ENCODE measurements at places on chromosomes 1 and 21.

DNA sequence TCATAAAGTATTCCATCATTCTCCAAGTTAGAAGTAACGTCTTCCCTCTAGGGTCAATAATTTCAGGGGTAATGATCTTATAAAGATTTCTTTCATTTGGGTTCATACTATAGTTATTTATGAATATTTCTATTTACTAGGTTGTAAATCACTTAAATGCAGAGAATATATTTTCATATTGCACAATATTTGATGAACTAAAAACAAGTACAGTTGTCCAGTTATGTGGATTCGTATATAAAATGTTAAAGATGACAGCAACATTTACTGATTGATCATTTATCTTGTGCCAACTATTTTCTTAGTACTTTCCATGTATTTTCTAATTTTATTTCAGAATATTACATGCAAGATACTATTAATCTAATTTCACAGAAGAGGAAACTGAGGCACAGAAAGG, 220.3 kb upstream of the TNR start:
- no peaks in the 10 kb centered on the region for H3K27me3 ChIP-seq
- no peak overlapping the region for H3K27ac ChIP-seq
- H3K4me3 ChIP-seq, result no peak overlapping the region
- DNase-seq, result no peak
- H3K36me3 ChIP-seq, result peaks cover 11% of the 10 kb centered on the region
- peaks cover 6% of the 10 kb centered on the region for H3K4me1 ChIP-seq

GRCh38 chr1:62595647-62596046, 1.7 kb upstream of the ANGPTL3 start:
- H3K27me3 ChIP-seq, result no peaks in the 10 kb centered on the region
- no peaks in the 10 kb centered on the region for H3K4me1 ChIP-seq
- H3K36me3 ChIP-seq, result no peaks in the 10 kb centered on the region
- no peak overlapping the region for H3K4me3 ChIP-seq
- H3K27ac ChIP-seq, result no peak overlapping the region

- peaks cover 11% of the 10 kb centered on the region for H3K4me1 ChIP-seq
- peak overlapping the region; percentile 98 for H3K27ac ChIP-seq
- H3K36me3 ChIP-seq, result no peaks in the 10 kb centered on the region
- H3K27me3 ChIP-seq, result no peaks in the 10 kb centered on the region
- H3K4me3 ChIP-seq, result no peak overlapping the region
Measured at GRCh38 chr1:8814865-8815264, 2.6 kb downstream of the RERE start.

DNA sequence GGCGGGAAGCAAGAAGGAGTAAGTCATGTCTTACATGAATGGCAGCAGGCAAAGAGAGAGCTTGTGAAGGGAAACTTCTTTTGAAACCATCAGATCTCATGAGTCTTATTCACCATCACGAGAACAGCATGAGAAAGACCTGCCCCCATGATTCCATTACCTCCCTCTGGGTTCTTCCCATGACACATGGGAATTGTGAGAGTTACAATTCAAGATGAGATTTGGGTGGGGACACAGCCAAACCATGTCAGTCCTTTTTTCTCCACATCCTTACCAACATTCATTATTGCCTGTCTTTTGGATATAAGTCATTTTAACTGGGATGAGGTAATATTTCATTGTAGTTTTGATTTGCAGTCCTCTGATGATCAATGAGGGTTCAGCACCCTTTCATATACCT, 81.0 kb downstream of the DIRAS3 start:
- H3K36me3 ChIP-seq, result no peaks in the 10 kb centered on the region
- no peaks in the 10 kb centered on the region for H3K4me1 ChIP-seq
- no peak overlapping the region for H3K27ac ChIP-seq
- no peak for DNase-seq

GRCh38 chr1:219446288-219446687, 166.6 kb downstream of the ZC3H11B start:
- no peaks in the 10 kb centered on the region for H3K36me3 ChIP-seq
- H3K27ac ChIP-seq, result no peak overlapping the region
- H3K27me3 ChIP-seq, result no peaks in the 10 kb centered on the region
- no peaks in the 10 kb centered on the region for H3K4me1 ChIP-seq
- DNase-seq, result no peak

DNA sequence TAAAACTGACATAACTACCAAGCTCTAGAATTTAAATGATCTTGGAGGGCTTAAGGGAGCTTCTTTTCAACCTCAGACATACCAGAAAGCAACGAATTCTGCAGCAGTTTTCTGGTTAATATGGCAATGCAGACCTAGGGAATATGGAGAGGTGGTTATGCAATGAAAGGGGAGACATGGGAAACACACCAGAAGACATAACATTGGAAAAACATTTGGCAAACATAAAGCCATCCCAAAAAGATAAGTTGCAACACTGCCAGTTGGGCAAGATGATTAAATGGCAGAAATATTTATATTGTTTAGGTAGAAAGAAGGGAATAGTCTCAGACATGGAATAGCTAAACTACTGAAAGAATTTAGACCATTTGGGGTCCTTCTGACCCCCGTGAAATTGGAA, 104.5 kb downstream of the KCNJ6 start:
- no peaks in the 10 kb centered on the region for H3K4me1 ChIP-seq
- no peaks in the 10 kb centered on the region for H3K27me3 ChIP-seq
- DNase-seq, result no peak
- H3K27ac ChIP-seq, result no peak overlapping the region

DNA sequence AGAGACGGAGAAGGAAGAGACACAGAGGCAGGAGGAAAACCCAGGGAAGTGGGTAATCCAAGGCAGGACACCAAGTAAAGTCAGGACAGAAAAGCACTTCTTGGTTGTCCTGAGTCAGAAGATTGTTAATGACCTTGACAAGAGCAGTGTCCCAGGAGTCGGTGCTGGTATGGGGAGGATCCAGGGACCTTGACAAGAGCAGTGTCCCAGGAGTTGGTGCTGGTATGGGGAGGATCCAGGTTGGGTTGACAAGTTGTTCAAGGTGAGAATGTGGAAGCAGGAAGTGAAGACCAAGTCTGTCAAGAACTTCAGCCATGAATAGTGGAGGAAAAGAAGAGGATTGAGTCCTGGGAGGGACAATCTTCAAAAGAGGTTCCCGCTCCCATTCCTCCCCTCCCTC, 31.9 kb downstream of the ZBTB18 start:
- H3K27ac ChIP-seq, result no peak overlapping the region
- DNase-seq, result no peak
- H3K27me3 ChIP-seq, result no peaks in the 10 kb centered on the region
- no peak overlapping the region for H3K4me3 ChIP-seq
- H3K4me1 ChIP-seq, result no peaks in the 10 kb centered on the region

- no peaks in the 10 kb centered on the region for H3K36me3 ChIP-seq
- H3K4me3 ChIP-seq, result no peak overlapping the region
- no peaks in the 10 kb centered on the region for H3K27me3 ChIP-seq
- no peak overlapping the region for H3K27ac ChIP-seq
Measured at GRCh38 chr1:65698590-65698989, 94.1 kb upstream of the PDE4B start.

DNA sequence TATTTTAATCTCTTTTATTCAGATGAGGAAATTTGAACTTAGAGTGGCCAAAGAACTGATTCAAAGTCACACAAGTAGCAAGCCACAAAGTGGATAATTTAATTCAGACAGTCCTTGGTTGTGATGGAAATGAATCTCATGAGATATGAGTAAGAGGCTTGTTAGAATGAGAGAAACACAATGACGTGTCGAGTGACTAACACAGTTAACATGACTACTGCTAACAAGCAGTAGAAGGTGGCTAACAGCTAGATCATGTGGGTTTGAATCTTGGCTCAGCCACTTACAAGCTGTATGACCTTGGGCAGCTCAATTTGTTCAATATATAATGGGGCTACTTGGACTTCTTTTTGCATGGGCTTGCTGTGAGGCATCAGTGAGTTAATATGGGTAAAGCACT, 104.5 kb upstream of the LMO4 start:
- no peak for DNase-seq
- no peaks in the 10 kb centered on the region for H3K4me1 ChIP-seq
- H3K27ac ChIP-seq, result no peak overlapping the region
- H3K4me3 ChIP-seq, result no peak overlapping the region

DNA sequence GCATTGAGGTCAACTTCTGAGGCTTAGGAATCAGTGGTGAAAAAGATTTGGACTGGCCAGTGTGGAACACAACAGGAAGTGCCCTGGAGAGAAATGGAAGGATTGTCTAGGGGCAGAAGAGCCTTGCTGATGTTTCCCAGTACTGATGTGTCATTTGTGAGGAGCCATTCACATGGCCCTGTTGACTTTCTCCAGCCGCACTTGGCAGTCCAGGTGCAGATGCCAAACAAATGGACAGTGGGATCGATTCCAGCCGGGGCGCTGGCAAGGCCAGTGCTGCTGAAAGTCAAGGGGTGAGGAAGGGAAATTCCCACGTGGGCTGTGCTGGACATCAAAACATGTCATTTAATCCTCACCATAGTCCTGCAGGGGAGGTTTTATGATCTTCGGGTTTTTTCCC, 4.9 kb upstream of the TRIM63 start:
- H3K27ac ChIP-seq, result no peak overlapping the region
- H3K36me3 ChIP-seq, result no peaks in the 10 kb centered on the region
- H3K27me3 ChIP-seq, result no peaks in the 10 kb centered on the region
- peaks cover 21% of the 10 kb centered on the region for H3K4me1 ChIP-seq
- H3K4me3 ChIP-seq, result no peak overlapping the region
- no peak for DNase-seq

GRCh38 chr1:63142001-63142400, 180.4 kb upstream of the FOXD3 start:
- no peak for DNase-seq
- no peak overlapping the region for H3K4me3 ChIP-seq
- no peaks in the 10 kb centered on the region for H3K4me1 ChIP-seq

- peaks cover 27% of the 10 kb centered on the region for H3K4me1 ChIP-seq
- no peak overlapping the region for H3K27ac ChIP-seq
- H3K36me3 ChIP-seq, result no peaks in the 10 kb centered on the region
- no peak overlapping the region for H3K4me3 ChIP-seq
Measured at GRCh38 chr1:33391343-33392078, 39.4 kb downstream of the PHC2 start.

GRCh38 chr1:209783386-209783785, 973 bp downstream of the C1orf74 start:
- peak; percentile 78 for DNase-seq
- peaks cover 34% of the 10 kb centered on the region for H3K36me3 ChIP-seq
- peak overlapping the region; percentile 88 for H3K27ac ChIP-seq
- peaks cover 66% of the 10 kb centered on the region for H3K4me1 ChIP-seq

GRCh38 chr21:37711836-37712568, 204.3 kb downstream of the KCNJ6 start:
- no peaks in the 10 kb centered on the region for H3K36me3 ChIP-seq
- H3K4me3 ChIP-seq, result no peak overlapping the region
- H3K4me1 ChIP-seq, result peaks cover 2% of the 10 kb centered on the region
- no peaks in the 10 kb centered on the region for H3K27me3 ChIP-seq
- H3K27ac ChIP-seq, result no peak overlapping the region
- DNase-seq, result peak; percentile 35

DNA sequence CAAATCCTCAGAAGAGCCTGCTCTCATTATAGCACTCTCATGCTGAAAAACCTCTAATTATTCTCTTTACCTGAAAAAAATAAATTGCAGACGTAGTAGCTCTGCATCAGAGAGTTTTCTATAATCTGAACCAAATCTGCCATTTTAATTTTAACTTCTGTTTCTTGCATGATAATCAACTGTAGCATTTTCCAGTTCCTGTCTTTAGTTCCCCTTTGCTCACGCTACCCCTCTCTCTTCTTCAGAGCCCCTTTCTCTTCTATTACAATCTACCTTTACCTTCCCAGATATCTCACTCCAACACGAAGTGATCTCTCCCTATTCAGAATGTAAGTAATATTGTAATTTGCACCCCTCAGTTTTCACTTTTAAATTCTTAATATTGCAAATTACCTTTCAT, 31.4 kb downstream of the FMO1 start:
- DNase-seq, result no peak
- H3K27me3 ChIP-seq, result no peaks in the 10 kb centered on the region
- peaks cover 28% of the 10 kb centered on the region for H3K36me3 ChIP-seq
- H3K4me1 ChIP-seq, result peaks cover 3% of the 10 kb centered on the region
- no peak overlapping the region for H3K27ac ChIP-seq

DNA sequence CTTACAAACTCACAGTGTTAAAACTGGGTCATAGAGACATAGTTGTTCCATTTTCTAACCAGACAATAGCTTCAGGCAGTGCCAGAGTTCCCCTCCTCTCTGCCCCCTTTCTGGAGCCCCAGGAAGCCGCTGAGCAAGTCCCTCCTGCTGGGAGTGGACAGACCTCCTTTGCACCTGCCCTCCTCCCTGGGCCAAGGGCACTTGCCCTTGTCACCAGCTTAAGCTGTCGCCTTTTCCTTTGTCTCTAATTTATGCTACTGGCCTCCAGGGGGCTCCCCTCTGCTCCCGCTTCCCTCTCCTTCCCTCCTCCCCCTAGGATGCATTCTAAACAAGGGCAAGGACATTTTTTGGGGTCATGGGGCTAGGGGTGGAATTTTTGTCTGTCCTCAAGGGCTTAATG, 182.4 kb downstream of the MIS18A start:
- no peaks in the 10 kb centered on the region for H3K36me3 ChIP-seq
- H3K27ac ChIP-seq, result no peak overlapping the region
- no peak overlapping the region for H3K4me3 ChIP-seq
- no peak for DNase-seq

DNA sequence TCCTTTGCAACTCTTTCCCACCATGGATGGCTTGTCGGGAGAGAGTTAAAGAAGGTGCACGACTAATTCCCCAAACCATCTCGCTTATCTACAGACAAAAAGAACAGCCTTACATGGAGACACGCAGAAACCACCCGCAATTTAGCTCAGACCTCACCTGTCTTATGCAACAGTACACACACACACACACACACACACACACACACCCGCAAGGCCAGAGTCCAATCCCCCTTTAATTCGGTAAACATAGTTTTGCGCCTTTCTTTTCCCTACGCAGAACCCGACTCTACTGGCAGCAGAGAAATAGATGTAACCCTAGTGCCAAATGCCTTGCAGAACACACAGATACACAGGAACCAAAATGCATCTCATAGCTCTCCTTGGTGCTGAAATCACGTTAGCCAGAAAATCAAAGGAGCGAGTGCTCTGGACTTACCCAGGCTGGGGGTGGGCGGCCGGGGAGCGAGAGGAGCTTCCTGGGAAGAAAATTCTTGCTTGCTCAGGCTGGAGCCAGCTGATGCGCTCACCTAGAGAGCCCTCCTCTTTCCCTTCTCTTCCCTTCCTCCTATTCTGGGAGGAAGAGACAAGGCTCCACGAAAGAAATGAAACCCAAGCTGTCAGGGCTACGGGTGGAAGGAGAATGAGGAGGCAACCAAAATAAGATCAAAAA, 470 bp downstream of the TNR start:
- H3K27ac ChIP-seq, result no peak overlapping the region
- peak overlapping the region; percentile 8 for H3K4me3 ChIP-seq
- no peaks in the 10 kb centered on the region for H3K36me3 ChIP-seq
- H3K27me3 ChIP-seq, result peaks cover 4% of the 10 kb centered on the region
- DNase-seq, result peak; percentile 38

DNA sequence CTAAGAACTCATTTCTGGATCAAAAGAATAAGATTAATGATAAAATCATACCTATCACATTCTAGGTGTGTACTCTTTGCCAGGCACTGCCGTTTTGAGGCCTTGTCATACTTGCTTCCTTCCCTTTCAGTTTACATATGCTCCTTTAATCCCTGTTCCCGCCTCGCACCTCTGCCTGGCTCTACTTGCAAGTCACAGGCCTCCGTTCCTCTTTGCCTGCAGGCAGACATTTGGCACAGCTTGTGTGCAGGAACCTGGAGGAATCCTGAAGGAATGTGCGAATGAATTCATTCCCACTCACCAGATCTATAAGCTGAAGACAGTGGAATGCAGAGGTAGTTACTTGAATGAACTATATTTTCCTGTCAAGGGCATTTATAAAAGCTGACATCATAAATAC, 13.8 kb downstream of the WLS start:
- H3K4me3 ChIP-seq, result no peak overlapping the region
- no peak overlapping the region for H3K27ac ChIP-seq
- no peaks in the 10 kb centered on the region for H3K4me1 ChIP-seq
- H3K36me3 ChIP-seq, result peaks cover 2% of the 10 kb centered on the region
